KG1 (cell line): ENCODE measurements at places on chromosomes 7 and 10.

DNA sequence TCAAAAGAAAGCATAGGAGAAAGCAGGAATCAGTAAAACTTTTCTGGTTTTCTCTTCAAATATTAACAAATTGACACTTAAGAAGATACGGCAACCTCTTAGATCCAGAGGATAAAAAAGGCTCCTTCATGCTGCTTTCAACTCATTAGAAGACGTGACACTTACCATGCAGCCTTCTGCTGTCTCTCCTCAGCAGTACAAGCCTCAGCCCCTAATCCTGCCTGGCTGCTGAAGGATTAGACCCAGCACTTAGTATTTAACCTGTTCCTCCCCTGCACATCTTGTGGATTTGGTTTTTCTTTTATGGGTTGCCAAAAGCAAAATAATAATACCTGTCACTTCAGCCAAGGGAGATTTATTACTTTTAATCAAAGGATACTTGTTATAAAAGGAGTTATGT lies 108.4 kb downstream of the LYZL1 start:
- no peak for DNase-seq

GRCh38 chr7:116340201-116340847 lies 130.0 kb downstream of the TES start:
- no peak for DNase-seq

GRCh38 chr7:22435720-22436119 lies 64.3 kb downstream of the STEAP1B start:
- no peak for DNase-seq

DNA sequence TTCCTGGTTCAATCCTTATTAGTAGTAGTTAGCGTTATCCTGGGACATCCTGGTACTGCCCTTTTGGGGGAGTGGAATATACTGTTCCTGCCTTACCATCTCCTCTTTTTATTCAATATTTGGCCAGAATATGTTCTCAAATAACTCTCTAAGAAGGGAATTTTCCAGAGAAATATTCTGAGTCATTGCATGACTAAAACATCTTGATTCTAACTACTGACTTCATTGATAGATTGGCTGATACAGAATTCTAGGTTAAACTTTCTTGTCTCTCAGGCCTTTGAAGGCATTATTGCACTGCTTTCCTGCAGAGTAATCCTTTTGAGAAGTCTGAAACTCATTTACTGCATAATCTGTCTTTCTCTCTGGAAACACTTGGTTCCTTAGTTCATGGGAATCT lies 275.5 kb upstream of the DGKB start:
- DNase-seq: no peak

DNA sequence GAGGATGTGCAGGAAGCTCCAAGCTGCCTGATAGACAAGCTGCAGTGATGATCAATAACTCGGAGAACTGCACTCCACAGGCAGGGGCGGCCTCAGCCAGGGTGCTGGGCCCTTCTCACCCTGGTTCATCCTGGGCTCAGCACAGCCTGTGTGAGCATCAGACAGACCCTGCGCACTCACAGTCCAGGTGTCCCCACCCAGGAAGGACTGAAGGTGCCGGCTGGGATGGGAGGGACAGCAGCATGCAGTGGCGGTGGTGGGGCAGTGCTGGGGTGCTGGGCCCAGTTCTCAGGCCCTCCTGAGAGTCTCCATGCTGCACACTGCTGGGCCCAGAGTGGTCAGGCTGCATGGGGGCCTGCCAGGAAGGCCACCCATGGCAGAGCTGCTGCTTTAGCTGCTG lies 74.1 kb downstream of the ITIH5 start:
- no peak for DNase-seq

DNA sequence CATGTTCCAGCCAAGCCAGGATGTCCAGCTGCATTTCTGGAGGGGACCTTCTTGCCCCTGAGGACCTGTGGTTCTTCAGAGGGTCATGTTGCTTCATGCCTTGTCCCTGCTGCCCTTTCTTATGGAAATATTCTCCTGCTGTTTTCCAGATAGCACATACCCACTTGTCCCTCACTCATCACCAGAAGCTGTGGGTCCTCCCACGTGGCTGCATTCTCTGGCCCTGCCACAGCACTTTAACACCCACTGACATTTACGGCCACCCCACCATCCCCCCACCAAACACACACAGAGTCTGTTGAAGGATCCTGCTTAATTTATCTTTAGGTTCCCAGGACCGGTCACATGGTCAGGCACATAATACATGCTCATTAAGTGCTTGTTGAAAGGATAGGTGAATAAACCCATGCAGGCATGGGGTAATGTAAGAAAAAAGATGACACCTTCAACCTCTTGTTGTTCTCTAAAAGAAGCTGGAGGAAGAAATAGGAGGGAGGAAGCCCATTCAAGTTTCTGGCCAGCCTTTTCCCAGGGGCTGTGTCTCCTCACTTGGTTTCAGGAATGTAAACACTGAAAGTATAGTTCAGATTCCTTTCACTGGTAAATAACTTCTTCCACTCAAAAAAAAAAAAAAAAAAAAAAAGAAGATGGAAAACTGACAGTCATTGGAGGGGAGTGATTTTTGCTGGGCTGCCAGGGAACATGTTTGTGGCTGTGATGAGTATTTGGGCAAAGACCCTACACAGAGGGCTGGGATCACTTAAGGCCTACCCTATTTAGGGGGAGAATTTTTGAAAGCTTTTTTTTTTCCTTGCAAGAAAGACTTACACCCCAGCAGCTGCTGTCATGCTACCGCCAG lies 19.8 kb upstream of the BMPER start:
- no peak for DNase-seq

DNA sequence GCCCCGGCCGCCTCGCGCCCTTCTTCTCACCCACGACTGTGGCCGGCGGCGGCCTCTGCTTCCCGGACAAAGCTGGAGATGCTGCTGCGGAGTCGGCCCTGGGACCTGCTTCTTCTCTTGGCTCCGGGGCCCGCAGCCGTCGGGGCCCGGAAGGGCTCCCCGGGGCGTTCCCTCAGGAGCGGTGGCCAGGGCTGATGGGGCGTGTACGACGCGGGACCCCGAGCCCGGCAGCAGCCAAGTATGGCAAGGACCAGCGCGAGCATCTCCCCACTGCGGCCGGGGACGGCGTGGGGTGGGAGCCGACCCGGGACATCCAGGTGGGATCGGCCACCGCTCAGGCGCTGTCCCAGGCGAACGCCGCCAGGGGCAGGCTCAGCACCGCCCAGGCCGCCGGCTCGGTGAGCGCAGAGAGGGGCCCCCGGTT lies 27.6 kb upstream of the BMS1 start:
- DNase-seq: no peak
